Right renal cortex interstitium (tissue), 3 donors: ENCODE measurements at places on chromosomes 12 and 14.

GRCh38 chr12:79023261-79023660 lies 158.7 kb downstream of the SYT1 start:
- DNase-seq = no peak

DNA sequence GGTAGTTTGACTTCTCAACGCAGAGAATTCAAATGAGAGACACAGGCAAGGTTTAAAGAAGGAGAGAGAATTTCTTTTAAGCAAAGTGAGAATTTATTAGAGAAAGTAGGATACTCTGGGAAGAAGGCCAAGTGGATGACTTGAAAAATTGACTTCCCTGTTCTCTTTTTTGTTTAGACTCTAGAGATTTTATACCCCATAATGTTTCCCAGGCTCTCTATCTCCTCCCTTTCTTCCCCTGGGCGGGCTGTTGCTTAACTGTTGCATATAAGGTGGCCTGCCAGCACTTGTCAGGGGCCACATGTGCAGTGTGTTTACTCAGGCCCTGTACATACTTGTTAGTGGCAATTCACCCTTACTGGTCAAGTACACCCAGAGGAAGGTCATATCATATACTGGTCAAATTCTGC lies 403.7 kb downstream of the SLC6A15 start:
- DNase-seq = no peak

GRCh38 chr12:132639956-132640520 lies 21.5 kb downstream of the P2RX2 start:
- no peak for DNase-seq

- no peak for DNase-seq
Observed at GRCh38 chr12:100567945-100568344, 5.5 kb upstream of the GAS2L3 start.

GRCh38 chr12:102059343-102059742 lies 2.4 kb downstream of the WASHC3 start:
- no peak for DNase-seq

DNA sequence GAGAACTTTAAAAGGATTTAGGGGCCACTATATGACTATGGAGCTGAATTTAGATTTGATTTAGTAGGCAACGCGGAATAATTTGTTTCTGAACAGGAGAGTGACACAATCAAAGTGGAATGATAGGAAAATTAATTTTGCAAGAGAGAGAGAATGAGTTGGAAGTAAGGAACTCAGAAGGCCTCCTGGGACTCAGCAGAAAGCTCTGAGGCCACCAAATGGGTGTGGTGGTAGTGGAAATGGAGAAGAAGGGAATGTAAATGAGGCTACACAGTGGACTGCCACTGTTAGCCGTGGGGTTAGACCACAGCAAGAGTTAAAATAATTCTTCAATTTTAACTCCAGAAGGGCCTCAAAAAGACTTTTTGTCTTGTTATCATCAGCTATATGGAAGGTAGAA lies 102.7 kb downstream of the LRRK2 start:
- DNase-seq = no peak

DNA sequence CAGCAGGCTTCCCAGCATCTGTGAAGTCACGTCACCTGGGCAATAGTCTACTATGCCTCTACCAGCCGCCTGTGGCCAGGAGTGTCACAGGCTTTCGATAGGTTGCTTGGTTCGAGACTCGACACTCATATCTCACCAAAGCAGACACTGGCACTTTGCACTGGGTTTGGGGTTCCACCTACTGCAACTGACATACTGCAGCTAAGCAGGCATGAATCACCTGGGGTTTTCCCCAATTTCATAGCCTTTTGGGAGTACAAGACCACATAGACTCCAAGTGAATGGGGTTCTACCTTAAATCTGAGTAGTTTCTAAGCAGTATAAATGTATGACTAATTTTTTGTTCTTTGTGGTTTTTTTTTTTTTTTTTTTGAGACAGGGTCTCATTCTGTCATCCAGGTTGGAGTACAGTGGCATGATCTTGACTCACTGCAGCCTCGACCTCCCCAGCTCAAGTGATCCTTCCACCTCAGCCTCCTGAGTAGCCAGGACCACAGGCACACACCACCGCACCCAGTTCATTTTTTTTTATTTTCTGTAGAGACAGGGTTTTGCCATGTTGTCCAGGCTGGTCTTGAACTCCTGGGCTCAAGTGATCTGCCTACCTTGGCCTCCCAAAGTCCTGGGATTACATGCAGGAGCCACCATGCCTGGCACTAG lies 32.1 kb downstream of the DMAC2L start:
- DNase-seq = no peak

- no peak for DNase-seq
Observed at GRCh38 chr14:49052521-49052920, 533.7 kb downstream of the RPS29 start.

DNA sequence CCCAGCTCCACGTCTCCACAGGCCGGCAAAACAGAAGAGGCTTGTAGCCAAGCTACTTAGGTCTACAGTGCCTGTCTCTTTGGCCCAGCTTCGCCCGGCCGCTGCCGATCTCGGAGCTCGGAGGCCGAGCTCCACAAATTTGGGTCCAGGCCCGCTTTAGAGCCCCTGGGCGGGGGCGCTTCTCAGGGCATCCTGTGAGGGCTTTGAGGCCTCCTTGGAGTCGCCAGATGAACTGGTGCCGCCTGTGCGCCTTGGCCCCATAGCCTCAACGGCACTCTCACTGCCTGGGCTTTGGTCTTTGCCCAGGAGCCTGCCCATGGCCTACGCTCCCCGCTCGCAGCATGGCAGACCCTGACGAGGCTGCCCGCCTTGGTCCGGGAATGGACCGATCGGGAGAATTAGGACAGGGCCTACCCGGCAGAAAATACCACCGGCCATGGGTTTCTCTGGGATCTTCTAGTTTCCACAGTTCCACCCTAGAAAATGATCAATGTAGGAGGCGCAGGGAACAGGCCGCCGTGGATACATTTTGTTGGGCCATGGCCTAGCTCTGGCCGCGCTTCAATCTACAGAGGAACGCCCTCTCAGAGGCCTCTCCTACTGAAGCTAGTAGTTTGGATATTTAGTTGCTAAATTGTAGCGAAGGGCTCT lies 953 bp upstream of the NKX2-8 start:
- DNase-seq = no peak

DNA sequence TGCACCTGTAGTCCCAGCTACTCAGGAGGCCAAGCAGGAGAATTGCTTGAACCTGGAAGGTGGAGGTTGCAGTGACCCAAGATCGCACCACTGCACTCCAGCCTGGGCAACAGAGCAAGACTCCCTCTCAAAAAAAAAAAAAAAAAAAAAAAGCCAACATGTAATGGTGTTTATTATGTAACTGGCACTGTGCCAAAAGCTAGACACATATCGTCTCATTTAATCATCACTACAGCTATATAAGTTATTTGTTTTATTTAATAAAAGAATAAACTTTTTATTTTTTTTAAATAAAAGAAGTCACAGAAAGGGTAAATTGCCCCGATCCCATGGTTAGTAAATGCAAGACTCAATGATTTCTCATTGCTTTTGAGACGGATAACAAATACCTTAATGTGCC lies 76.9 kb downstream of the PTCSC3 start:
- no peak for DNase-seq

DNA sequence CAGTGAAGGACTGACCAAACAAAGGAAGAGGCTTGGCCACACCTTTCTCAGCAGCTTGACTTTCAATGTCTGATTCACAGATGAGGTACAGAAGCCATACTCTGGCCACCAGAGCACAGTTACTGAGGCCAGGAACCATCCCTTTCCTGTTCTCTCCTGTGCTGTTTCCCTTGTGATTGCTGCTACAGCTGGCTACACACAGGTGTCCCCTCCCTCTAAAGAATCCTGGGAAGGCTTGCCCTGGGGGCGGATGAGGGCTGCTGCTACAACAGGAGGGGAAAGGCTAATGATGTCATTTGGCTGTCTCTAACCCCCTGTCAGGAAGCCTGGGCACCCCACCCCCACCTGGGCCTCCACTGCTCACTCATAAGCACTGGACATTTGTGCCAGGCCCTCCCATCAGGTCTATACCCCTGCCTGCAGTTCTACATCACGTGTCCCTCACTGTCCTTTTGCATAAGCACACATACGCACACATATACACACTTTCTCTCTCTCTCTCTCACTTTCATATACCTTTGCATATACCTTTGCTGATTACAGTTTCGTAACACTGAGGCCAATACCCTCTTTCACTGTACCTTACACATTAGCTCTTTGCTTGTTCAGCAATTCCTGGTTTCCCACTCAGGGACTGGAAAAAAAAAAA lies 41.4 kb downstream of the PRPF40B start:
- no peak for DNase-seq

GRCh38 chr14:74905595-74906142 lies 17.4 kb downstream of the RPS6KL1 start:
- DNase-seq = no peak

DNA sequence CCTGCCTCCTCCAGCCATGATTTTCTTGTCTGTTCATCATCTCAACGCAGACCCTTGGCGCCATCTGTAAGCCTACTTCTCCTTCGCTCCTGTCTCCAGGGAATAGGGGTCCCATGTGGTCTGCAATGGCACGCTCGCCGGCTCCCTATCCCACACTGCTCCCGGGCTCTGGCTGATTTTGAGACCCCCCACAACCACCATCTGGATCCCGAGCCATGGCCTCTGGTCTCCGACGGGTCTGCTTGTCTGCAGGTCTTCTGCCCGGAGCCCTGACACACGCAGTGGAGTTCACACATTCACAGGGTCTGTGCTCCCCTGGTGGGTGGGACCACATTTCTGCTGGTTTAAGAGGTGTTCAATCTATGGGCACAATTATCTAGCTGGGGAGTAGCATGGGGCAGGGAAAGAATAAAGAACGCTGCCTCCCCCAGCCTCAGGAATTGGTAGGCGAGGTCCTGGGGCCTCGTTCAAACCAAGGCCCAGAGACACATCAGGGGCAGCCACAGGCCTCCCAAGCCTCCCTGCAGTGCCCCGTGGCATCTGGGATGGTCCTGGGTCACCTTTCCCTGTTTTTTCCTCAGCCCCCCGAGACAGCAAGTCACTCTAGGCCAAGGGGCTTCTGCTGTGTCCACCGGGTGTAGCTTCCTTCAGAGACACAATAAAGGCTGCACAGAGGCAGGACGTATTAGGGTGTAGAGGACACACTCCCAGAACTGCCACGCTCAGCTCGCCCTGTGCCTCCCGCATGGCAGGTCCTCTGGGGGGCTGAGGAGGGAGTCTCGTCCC lies 21.5 kb downstream of the FZD10 start:
- DNase-seq = no peak

GRCh38 chr14:54649056-54649455 lies 82.1 kb downstream of the SAMD4A start:
- DNase-seq = no peak
